Stimulated activated CD4-positive, alpha-beta T cell treated with anti-CD3 and anti-CD28 coated beads, Interleukin-15, amount 100 ng/mL, for 1 hour (primary cell): ENCODE measurements at places on chromosomes 11 and 22.

GRCh38 chr11:72307439-72307838 lies 63.5 kb upstream of the PHOX2A start:
- DNase-seq, result no peak

DNA sequence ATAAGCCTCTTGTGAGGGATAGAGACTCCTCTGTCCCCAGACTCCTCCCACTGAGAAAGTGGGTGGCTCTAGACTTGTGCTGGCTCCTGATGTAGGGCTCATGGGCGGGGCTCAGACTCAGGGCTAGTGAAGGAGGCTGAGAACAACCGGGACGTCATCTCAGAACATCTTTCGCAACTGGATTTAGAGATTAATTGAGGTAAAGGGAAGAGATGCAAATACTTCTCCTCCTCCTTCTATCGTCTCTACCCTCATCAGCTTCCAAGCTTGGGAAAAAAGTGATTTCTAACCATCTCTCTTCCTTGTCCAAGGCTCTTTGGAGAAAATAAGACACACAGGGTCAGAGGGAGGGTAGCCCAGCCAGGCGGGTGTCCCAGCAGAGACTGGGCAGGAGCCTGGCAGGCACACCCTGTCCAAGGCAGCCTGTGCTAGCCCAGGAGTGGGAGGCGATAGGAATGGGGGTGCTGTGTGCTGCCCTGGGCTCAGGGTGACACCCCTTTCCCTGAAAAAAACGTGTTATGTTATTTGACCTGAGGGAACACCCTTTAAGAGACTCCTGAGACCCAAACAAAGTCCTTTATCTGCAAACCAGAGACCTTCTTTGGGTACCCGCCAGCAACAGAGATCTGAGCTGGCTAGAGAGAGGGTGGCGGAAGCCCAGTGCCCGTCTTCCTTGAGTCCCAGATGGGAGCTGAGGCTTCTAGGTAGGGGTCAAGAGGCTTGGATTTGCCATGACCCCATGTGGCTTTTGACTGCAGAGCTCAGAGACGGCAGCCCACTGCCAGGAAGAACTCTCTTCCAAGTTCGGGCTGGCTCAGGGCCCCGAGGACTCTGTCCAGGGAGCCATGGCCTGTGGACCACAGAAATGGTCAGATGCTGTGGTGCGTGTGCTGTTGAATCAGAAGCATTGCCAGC lies 160.9 kb downstream of the ADAMTS15 start:
- no peak for DNase-seq

- DNase-seq, result no peak
These were observed 325.8 kb downstream of the C11orf87 start for GRCh38 chr11:109747839-109748238.

GRCh38 chr22:48498526-48499331 lies 1328.9 kb downstream of the BRD1 start:
- DNase-seq, result no peak

DNA sequence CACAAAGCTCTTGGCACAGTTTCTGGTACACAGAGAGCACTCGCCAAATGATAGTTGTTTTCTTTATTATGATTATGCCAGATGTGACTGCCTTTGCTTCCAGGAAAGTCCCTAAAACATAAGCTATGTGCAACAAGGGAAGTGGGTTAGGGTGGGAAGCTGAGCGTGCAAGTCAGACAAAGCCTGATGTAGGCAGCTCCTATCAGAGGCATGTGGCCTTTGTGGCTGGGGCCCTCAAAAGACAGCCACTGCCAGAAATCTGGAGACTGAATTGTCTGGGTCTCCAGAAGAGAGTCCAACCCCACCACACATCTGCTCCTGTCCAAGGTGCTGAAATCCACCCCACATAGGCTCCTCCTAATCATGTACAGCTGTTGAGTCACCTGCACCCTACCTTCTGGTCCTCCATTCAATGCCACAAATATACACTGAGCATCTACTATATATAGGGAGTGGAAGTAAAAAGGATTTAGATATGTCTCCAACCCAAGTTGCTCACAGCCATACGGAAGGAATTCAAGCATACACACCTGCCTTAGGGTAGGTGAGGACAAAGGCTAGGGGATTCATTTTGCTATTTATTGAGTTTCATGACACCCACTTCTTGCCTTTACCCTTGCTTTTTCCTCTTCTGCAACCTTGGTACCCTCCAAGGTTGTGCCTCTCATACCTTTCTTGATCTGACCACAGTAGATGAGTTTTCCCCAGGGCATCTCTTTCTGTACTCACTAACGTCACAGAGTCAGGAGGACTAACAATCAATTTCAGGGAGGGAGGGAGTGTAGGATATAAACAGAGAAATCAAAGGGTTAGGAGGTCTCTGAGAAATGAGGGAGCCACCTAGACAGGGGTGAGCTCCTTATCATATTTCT lies 12.4 kb downstream of the SEC14L3 start:
- no peak for DNase-seq

- no peak for DNase-seq
These were observed 27.4 kb upstream of the MALAT1 start for GRCh38 chr11:65471447-65471891.

DNA sequence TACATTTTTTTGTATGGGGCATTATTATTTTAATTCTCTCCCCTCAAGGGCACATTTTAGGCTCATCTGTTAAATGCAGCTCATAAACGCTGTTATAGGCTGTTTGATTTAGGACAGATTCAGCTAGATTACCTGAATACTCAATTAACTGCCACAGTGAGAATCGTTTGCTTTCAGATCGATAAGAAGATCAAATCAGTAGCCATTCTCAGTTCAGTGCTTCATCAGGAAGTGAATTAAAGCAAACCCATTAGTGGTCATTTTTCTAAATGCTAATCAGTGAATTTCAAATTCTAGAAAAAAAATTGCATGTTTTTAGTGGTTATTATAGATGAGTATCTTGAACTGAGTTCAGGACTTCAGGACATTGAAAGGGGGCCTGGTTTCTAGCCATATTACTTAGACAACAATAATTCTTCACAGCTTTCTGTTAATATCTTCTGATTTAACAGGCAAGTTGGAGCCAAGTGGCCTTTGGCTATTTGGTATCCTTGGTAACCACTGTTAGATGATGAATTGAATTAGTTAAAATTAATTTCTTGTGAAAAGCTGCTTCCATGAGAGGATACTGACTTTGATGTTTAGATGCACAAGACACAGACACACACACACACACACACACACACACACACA lies 18.6 kb downstream of the SYT9 start:
- no peak for DNase-seq

DNA sequence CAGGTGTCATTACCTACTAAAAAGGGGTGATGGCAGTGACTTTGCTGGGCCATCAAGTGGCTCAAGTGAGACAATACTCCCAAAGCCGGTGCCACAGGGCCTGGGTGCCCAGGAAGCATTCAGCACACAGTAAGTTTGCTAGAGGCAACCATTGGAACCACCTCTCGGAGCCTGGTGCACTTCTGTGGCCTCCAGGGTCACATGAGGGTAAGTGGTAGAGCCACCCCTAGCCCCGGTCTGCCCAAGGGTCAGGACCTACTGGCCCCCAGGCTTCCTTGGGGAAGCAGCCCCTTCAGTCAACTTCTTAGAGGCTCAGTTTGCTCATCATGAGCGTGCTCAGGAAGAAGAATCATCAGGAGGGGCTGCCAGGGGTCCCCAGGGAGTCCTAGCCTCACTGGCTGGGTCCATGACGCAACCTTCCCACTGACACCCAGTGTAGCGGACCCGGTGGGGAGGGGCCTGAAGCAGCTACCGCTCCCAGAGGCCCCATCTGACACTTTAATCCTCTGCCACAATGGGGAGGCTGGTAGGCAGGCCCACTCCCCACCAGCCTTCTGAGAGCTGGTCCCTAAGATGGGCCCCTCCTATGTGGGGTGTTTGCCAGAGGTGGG lies 17.5 kb upstream of the RASL10A start:
- DNase-seq, result no peak

DNA sequence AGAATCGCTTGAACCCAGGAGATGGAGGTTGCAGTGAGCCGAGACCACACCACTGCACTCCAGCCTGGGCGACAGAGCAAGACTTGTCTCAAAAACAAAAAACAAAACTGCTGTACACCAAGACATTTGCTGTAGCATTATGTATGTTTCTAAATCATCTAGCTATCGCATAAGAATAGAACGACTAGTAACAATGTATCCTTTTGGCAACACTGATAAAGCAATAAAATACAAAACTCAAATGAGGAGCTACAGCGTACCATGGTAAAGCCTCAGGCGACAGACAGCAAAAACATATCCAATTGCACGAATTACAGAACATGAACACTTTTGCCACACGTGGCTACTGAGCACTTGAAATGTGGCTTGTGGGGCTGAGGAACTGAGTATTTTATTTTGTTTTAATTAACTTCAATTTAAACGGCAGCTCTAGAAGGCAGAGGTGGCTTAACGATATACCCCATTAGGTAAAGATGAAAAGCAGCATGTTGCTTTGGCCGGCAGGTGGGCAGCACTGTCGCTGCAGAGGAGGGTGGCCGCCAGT lies 2.3 kb downstream of the TUBGCP6 start:
- DNase-seq, result no peak

DNA sequence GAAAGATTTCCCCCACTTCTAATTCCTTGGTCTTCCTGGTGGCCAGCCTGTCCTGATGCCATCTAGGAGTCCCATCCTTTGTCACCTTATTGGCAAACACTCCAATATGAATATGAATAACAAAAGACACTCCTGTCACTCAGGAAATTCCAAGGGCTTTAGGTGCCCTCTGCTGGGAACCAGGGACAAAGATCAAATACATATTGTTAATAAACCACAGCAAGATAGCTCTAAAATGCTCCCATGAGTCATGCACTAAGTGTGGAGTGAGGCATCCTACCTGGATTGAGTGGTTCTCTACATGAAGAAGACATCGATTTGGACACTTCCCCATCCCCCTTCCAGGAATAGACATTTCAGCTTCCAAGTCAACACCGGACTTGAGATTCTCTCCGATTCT lies 823.6 kb downstream of the TBC1D22A start:
- no peak for DNase-seq

GRCh38 chr11:128963744-128964325 lies 21.2 kb upstream of the TP53AIP1 start:
- DNase-seq, result no peak

- no peak for DNase-seq
These were observed 32.4 kb downstream of the EIF3F start for GRCh38 chr11:8019314-8020243.

DNA sequence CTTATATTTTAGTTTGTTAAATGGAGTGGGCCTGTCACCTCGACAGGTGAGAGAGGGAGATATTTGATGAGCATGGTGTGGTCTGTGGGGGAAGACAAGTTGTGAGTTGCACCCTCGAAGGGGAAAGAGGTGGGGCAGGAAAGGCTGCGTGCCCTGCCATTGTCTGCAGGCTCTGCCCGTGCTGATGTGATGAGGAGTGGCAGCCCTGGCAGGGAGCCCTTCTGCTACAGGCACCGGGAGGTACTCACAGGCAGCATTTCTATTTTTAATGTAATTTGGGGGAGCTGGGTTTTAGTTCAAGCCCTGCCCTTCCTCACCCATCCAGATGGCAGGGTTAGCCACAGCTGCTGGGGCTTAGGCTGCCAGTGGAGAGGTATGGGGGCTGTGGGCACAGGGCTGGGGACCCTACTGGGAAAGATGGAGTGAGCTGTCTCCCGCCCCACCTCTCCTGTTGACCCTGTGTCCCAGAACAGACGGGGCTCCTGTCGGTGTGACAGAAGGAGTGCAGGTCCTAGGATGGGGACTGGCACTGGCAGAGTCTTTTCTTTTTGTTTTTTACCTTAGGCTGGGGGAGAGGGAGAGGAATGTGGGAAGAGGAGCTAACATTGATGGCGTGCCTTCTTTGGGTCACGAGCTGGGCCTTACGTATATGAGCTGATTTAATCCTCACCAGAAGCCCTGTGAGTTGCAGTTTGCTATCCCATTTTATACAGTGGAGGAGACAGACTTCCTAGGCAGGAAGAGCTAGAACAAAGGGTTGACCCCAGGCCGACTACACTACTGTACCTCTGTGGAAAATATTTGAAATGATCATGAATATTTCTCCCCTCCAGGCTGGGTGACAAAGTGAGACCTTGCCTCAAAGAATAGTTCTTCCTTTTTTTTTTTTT lies 51.6 kb downstream of the CEP164 start:
- DNase-seq, result no peak

GRCh38 chr22:28440592-28441390 lies 238.8 kb downstream of the TTC28 start:
- no peak for DNase-seq

DNA sequence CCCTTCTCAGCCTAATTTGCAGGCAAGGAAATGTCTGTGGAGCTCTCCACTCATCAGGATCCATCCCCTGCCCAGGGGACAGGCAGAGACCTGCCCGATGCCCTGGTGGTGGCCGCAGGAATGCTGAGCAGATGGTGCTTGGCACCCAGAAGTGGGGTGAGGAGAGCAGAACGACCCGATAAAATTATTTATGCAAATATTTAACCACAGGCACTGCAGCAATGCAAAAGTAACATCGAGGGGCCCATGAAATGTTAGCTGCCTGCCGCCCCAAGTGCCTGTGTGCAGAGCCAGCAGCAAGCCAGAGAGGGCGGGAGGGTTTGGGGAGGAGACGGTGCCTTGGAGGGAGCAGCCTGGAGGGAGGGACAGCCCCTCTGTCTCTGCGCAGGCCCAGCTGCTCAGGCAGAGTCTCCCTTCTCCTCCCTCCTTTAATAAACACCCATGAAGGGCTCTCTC lies 205.5 kb downstream of the CTTN start:
- DNase-seq, result no peak

- no peak for DNase-seq
These were observed 3.9 kb upstream of the NAP1L4 start for GRCh38 chr11:2995893-2996554.

DNA sequence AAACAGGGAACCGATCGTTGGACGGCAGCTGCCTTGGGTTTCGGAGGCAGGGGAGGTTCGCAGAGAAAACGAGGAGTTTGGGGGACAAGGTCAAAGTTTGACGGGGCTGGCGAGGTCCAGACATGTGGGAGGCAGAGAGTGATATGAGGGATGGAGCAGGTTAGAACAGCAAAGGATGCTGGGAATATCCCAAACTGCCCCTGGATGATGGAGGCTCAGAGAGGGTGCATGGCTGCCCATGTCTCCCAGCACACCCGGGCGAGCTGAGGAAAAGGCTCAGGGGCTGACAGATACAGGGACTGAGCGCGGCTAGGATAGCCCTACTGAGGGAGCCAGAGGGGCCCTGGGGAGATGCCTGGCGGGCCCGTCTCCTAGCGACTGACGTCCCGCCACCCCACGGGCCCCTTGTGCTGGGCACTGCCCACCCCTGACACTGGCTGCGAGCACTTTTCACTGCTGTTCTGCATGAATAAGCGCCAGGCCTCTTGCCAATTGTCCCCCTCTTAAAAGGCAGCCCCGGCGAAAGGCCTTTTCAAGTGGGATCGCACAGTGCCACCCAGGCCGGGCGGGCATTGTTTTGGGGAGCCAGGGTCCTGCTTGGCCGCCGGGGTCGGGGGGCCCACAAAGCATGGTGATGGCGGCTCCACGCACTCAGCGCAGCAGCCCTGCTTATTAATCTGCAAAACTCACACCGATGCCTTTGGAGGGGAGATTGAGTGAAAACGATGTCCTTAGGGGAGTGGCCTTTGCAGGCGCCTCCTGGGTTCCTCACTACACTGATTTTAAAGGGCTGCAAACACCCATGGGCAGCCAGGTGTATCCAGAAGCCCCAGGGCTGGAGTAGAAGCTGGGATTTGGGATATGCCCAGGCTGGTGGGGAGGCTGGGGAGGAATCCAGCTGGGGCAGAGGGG lies 90.0 kb upstream of the LINC01488 start:
- no peak for DNase-seq
